ENCODE measurements at places on chromosomes 16 and 17.
A peak's percentile ranks its signal among the peaks of the same experiment; 100 is the strongest.

- no peaks in the 10 kb centered on the region for H3K36me3 ChIP-seq
- no peak overlapping the region for H3K27ac ChIP-seq
- DNase-seq, result no peak
- no peaks in the 10 kb centered on the region for H3K4me1 ChIP-seq
- no peak overlapping the region for H3K4me3 ChIP-seq
Measured at GRCh38 chr17:59139939-59140338, 15.0 kb downstream of the SKA2 start.

DNA sequence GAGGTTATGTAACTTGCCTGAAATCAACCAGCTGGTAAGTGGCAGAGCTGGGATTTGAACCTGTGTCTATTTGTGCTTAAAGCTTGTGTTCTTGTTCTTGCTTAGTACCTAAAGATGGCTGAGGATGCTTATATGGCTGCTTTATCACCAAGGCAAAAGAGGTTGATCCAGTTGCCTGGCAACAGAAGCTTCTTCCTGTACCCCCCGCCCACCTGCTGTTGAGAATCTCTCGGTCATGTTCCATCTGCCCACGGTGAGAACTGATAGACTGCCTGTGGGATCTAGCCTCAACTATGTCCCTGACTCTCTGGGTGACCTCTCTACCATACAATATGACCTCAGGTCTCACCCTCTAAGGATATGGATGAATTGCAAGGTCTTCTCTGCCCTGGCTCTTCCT lies 60.7 kb downstream of the ABCC6 start:
- no peak overlapping the region for H3K4me3 ChIP-seq
- H3K27ac ChIP-seq, result no peak overlapping the region
- peaks cover 7% of the 10 kb centered on the region for H3K27me3 ChIP-seq
- H3K4me1 ChIP-seq, result no peaks in the 10 kb centered on the region

GRCh38 chr17:21066394-21066793 lies 23.6 kb upstream of the USP22 start:
- H3K27me3 ChIP-seq, result peaks cover 10% of the 10 kb centered on the region
- peaks cover 5% of the 10 kb centered on the region for H3K4me1 ChIP-seq
- H3K4me3 ChIP-seq, result no peak overlapping the region
- DNase-seq, result no peak

DNA sequence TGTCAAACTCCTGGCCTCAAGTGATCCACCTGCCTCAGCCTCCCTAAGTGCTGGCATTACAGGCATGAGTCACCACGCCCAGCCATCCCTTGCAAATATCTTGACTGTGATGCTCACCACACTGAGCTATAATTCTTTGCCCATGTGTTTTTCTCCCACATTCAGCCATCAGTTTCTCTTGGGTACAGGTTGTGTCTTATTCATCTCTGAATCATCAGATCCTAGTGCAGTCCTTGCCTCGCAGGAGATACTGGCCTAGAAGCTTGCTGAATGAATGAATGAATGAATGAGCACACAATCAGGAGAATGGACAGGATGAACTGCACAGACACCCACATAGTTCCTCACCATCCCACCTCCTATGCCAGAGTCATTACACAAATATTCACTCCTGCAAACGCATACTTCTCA lies 24.4 kb upstream of the ETV4 start:
- no peak overlapping the region for H3K27ac ChIP-seq
- no peaks in the 10 kb centered on the region for H3K36me3 ChIP-seq
- no peak for DNase-seq
- peaks cover 3% of the 10 kb centered on the region for H3K27me3 ChIP-seq
- no peak overlapping the region for H3K4me3 ChIP-seq

DNA sequence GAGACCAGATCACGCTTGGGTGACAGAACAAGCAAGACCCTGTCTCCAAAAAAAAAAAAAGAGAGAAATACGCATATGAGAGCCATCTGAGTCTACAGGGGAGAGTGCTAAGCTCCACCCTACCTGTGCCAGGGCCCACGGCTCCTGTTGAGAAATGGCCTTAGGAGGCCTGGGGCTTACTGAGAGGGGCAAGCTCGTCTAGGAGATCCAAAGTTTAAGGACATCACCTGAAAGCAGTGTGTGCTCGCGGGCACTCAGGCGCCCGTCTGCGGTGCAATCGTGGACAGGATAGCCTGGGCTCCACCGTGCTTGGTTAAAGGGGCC lies 14.5 kb upstream of the BAIAP2 start:
- no peaks in the 10 kb centered on the region for H3K36me3 ChIP-seq
- no peak overlapping the region for H3K4me3 ChIP-seq
- H3K4me1 ChIP-seq, result peaks cover 12% of the 10 kb centered on the region
- H3K27ac ChIP-seq, result no peak overlapping the region

- DNase-seq, result peak; percentile 6
- no peaks in the 10 kb centered on the region for H3K4me1 ChIP-seq
- H3K27ac ChIP-seq, result no peak overlapping the region
- peaks cover 1% of the 10 kb centered on the region for H3K27me3 ChIP-seq
Measured at GRCh38 chr16:5756969-5757368, 659.4 kb upstream of the EEF2KMT start.

GRCh38 chr17:50079334-50080095 lies 15.6 kb upstream of the PDK2 start:
- H3K27ac ChIP-seq, result no peak overlapping the region
- H3K27me3 ChIP-seq, result peaks cover 18% of the 10 kb centered on the region
- H3K4me1 ChIP-seq, result no peaks in the 10 kb centered on the region
- no peaks in the 10 kb centered on the region for H3K36me3 ChIP-seq

DNA sequence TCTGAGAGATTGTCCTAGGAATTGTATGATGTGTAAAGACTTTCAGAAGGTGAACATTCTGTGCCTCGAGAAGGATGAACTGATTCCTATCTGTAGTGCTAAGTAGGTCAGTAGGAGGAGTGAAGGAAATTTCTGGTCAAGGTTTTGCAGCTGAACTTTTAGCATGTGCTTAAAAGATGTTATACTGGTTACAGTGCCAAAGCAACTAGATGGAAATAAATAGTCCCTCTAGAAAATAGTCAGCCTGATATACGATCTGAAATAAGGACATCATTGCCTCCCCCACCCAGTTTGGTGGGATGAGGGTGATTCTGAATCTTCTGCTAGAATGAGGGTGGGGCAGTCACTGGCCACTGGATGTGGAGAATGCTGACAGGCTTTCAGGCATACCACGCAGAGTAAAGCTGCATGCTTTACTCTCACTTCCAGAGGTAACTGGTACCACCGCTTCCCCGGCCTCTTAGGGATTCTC lies 57.2 kb upstream of the VPS4A start:
- no peak overlapping the region for H3K4me3 ChIP-seq
- no peak overlapping the region for H3K27ac ChIP-seq
- no peaks in the 10 kb centered on the region for H3K27me3 ChIP-seq
- no peak for DNase-seq
- no peaks in the 10 kb centered on the region for H3K4me1 ChIP-seq

DNA sequence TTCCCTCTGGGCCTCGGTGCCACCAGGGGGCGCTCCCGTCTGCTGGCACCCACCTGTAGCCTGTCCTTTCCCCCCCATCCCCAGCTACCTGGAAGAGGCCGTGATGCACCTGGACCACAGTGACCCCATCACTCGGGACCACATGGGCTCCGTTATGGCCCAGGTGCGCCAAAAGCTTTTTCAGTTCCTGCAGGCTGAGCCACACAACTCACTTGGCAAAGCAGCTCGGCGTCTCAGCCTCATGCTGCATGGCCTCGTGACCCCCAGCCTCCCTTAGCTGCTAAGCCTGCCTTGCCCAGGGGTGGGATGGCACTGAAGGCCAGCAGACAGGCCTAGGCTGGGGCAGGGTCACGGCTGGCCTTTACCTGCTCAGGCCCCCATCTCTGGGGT lies 818 bp upstream of the NRN1L start:
- no peak overlapping the region for H3K27ac ChIP-seq
- peaks cover 4% of the 10 kb centered on the region for H3K27me3 ChIP-seq
- H3K4me1 ChIP-seq, result peaks cover 7% of the 10 kb centered on the region
- peaks cover 38% of the 10 kb centered on the region for H3K36me3 ChIP-seq
- peak; percentile 78 for DNase-seq
- no peak overlapping the region for H3K4me3 ChIP-seq

DNA sequence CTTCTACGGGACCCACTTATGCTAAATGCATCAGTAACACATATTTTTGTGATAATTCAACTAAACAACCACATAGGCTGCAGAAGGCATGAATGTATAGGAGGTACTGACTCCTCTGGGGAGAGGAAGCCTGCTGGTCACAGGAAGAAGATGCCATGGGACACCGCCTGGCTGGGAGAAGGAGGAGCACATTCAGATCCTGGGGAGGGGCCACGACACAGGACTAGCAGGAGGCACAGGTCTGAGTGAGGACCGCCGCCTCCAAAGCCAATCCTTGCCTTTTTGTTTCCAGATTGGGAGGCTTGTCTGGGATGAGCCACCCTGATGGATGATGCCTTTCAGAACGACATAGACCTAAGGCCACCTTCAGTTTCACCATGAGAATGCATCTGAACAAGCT lies 34.6 kb downstream of the MBTPS1 start:
- no peak for DNase-seq
- H3K36me3 ChIP-seq, result peaks cover 35% of the 10 kb centered on the region
- H3K4me3 ChIP-seq, result no peak overlapping the region
- H3K4me1 ChIP-seq, result peaks cover 6% of the 10 kb centered on the region

DNA sequence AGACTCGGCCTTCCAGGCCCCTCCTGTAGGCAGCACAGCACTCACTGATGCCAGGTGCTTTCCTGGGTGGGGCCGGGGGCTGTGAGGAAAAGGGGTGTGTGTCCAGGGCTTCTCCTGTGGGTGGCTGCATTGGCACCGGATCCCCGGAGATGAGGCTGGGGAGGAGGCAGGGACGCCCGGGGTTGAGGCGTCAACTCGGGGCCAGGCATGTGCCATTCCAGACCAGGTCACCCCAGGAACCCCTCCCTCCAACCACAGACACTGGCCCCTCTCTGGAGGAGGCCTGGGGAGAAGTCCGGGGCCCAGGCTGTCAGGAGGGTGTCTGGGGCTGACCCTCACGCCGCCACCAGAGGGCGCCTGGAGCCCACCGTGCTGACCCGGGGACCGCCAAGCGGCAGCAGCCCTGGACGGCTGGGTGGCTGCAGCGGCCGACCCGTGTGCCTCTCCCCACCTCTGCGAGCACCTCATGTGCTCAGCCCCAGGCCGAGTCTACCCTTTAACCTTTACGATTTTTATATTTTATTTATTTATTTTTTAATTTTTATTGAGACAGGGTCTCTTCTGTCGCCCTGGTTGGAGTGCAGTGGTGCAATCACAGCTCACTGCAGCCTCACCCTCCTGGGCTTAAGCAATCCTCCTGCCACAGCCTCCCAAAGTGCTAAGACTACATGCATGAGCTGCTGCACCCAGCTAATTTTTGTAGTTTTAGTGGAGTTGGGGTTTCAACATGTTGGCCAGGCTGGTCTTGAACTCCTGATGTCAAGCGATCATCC lies 3.2 kb upstream of the METRN start:
- no peak overlapping the region for H3K27ac ChIP-seq
- DNase-seq, result peak; percentile 92
- H3K36me3 ChIP-seq, result no peaks in the 10 kb centered on the region
- H3K4me1 ChIP-seq, result no peaks in the 10 kb centered on the region
- H3K4me3 ChIP-seq, result no peak overlapping the region

GRCh38 chr17:2939714-2940351 lies 123.6 kb downstream of the OR1D5 start:
- no peaks in the 10 kb centered on the region for H3K4me1 ChIP-seq
- H3K36me3 ChIP-seq, result no peaks in the 10 kb centered on the region
- no peak overlapping the region for H3K4me3 ChIP-seq
- peaks cover 1% of the 10 kb centered on the region for H3K27me3 ChIP-seq

DNA sequence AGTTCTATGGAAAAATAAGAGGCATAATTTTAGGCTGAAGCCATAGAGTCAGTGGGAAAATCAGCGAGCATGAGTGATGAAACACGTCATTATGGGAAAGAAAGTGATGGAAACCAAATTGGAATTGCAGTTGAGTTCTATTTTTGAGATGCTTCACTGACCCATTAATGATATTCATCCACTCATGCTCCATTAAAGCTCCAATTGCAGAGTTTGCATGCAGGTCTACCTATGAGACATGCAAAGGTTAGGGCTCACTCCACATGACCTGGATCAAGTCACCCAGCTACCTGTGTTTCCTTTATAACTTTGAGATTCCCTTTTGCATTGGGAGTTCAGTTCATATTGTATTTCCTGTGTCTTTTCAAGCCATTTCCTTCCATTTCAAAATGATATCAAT lies 8.0 kb upstream of the KRTAP2-4 start:
- no peak overlapping the region for H3K27ac ChIP-seq
- no peaks in the 10 kb centered on the region for H3K4me1 ChIP-seq
- H3K4me3 ChIP-seq, result no peak overlapping the region
- H3K36me3 ChIP-seq, result no peaks in the 10 kb centered on the region
- DNase-seq, result no peak
- H3K27me3 ChIP-seq, result peaks cover 4% of the 10 kb centered on the region

GRCh38 chr16:24834459-24835335 lies 11.1 kb upstream of the SLC5A11 start:
- no peak overlapping the region for H3K27ac ChIP-seq
- H3K4me1 ChIP-seq, result no peaks in the 10 kb centered on the region
- no peaks in the 10 kb centered on the region for H3K27me3 ChIP-seq
- DNase-seq, result peak; percentile 27

Data from endothelial cell (in vitro differentiated cells).